ENCODE measurements at places on chromosomes 13 and 19.

DNA sequence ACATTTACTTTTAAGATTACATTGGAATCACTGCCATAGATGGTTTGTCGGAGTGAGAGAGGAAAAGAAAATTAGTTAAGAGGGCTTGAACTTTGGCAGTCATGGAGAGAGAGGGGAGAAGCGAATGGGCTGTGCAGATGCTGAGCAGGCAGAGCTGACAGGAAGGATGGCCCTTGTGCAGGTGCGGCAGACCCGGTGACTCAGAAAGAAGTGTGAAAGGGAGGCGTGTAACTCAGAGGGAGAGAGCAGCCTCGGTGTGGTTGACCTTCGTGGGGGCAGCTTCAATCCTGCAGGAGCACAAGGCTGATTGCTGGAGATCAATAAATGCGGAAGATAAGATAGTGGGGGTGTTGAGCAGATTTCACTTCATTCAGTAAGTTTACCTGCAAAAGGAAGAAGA, 76.9 kb downstream of the TNFSF13B start:
- DNase-seq = no peak

- no peak for DNase-seq
Measured at GRCh38 chr13:39232401-39232980, 194.2 kb downstream of the NHLRC3 start.

- no peak for DNase-seq
Measured at GRCh38 chr19:48149430-48149829, 20.7 kb downstream of the LIG1 start.

- no peak for DNase-seq
Measured at GRCh38 chr19:33098055-33098534, 17.1 kb downstream of the GPATCH1 start.

- peak; percentile 79 for DNase-seq
Measured at GRCh38 chr13:50509771-50510441, 333.6 kb downstream of the DLEU7 start.

GRCh38 chr13:60260440-60260839, 96.7 kb upstream of the DIAPH3 start:
- no peak for DNase-seq

GRCh38 chr19:55287361-55288079, 3.7 kb downstream of the BRSK1 start:
- no peak for DNase-seq

- DNase-seq = peak; percentile 60
Measured at GRCh38 chr19:16077984-16078758, 1.9 kb downstream of the TPM4 start.

DNA sequence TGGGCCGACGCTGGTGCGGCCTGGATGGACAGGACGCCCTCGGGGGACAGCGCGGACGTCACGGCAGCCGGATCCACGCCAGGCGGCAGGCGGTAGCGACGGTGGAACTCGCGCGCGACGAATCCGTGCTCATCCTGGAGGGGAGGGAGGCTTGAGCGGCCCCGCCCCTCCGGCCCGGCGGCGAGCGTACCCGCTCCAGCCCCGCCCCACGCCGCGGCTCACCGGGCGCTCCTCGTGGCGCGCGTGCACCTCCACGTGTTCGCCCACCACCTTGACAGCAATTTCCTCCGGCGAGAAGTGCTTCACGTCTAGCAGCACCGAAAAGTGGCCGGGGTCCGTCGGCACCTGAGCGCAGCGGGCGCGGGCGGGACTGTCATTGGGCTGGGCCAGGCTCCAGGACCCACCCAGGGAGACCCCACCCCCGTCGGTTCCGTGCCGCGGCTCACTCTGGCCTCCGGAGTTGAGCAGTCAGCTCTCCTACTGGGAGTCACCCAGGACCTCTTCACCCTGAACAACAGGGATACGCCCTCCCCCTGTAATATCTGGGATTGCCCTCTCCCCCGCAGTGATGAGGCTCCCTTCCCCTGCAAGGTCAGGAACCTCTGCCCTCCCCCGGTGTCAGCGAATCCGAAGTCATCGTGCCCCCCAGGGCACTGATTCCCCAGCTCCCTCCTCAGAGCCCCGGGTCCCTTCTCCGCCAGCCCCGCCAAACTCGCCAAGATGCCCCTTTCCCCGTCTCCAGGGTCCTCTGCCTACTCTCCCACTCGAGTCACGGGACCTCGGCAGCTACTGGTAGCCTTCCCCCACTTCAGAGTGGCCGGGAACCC, 1.1 kb downstream of the HSPB6 start:
- peak; percentile 51 for DNase-seq

DNA sequence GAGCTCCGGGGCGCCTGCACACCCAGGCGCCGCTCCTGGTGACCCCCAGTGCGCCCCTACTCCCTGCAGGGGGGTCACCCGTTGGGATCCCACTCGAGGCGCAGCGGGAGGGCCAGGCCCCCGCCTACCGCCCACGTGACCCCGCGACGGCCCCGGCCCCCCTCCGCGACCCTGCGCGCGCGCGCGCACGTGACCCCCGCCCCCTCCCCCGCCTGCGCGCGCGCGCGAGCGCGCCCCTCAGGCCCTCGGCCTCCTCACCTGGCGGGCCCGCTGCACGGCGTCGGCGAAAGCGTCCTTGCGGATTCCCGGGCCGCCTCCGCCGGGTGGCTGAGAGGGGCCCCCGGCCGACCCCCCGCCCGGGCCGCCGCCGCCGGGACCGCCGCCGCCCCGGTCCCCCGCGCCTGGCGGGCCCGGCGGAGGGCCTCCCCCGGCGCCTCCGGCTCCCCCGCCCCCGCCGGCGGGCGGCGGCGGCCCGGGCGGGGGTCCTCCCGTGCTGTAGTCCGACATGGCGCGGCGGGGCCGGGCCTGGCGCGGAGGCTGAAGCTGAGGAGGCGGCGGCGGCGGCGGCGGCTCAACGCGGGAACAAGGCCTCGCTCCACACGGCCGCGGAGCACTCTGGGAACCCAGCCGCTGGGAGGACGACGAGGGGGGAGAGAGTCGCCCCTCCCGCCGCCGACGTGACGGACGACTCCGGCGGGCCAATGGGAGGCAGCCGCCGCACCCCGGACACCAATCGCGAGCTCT, at the start of gene KHSRP:
KHSRP (minus strand) TSS at position 617 of the 744 bp plus-strand sequence; CDS start at position 507, 110 bp downstream.
- DNase-seq = no peak

DNA sequence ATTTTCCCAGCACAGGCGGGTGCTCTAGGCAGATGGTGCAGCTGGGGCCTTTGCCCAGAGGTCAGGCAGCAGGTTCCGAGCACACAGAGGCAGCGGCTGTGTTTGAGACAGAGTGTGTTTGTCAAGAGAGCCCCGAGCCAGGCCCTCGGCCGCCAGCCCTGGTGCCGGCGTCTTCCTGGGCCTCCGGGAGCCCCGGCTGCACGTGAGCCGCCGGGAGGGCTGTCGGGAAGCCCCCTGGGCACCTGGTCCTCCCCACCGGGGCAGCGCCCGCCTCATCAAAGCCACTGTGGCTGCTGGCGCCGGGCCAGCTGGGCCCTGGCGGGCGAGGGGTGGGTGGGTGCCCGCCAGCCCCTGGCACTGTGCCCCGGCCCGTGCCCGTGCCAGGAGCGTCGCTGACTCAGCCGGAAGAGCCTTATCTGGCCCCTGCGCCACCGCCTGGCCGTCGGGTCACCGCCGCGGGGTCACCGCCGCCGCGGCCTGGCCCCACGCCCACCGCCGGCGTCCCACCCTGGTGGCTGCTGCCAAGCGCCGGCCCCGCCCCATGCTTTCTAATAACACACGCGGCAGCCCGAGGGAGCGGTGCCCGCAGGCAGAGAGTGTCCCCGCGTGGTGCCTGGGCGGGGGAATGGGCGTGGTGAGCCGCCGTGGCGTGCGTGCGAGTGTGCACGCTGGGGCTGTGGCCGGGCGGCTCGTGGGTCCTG, 14.9 kb downstream of the ARID3A start:
- no peak for DNase-seq

- DNase-seq = no peak
Measured at GRCh38 chr19:35040826-35041547, 534 bp upstream of the HPN start.

DNA sequence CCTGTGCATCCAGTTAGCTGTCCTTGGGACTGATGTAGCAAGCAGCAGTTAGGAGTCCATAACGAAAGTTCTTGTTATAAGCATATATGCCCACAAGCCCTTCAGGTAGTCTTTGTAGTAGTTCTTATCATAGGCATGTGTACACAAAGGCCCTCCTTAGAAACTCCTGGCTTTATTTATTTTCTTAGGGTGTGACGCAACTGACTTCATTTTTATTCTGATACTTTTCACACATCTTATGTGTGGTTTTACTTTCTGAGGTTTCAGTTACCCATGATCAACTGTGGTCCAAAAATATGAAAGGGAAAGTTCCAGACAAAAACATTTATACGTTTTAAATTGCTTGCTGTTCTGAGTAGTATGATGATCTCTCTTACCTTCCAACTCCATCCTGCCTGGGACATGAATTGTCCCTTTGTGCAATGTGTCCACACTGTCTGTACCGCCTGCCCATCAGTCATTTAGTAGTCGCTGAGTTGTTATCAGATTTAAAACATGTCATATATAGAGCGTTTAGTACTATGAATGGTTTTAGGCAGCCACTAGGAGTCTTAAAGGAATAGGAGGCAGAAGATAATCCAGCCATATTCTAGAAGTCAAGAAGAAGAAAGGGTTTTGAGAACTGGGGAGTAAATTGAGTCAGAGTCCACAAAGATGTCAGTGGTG, 19.4 kb downstream of the GPC5 start:
- DNase-seq = no peak

DNA sequence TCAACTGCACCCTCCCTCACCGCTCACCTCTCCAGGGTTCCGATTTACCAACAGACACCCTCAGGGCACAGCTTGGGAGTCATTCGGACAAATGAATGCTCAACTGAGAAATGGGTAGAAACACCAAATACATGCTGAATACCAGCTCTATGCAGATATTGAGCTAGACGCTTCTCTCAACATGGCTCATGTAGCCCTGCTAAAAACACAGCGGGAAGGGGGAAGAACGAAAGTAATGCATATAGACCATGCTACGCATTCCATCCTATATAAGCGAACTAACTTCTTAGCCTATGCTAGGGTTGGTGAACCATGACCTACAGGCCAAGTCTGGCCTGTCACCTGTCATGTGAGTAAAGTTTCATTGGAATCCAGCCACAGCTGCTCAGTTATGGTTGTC, 304.0 kb downstream of the UQCRFS1 start:
- DNase-seq = no peak

- no peak for DNase-seq
Measured at GRCh38 chr19:776549-776948, 20.7 kb upstream of the PTBP1 start.

DNA sequence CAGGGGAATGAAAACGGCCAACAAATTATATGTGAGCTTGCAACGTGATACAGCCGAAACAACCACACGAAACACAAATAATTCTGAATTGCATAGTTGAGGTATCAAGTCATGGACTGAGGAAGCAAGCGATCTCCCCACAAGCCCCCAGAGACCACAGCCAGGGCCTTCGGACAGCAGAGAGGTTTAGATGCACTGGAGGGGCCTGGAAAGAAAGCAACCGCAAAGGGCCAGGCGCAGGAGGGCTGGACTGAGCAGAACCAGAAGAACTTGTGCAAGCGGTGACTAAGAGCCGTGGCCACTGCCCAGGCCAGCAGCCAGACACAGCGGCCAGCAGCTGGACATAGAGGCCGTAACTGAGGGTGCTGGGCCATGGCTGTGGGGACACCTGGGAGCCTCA, 131.4 kb downstream of the TNFRSF19 start:
- peak; percentile 91 for DNase-seq

DNA sequence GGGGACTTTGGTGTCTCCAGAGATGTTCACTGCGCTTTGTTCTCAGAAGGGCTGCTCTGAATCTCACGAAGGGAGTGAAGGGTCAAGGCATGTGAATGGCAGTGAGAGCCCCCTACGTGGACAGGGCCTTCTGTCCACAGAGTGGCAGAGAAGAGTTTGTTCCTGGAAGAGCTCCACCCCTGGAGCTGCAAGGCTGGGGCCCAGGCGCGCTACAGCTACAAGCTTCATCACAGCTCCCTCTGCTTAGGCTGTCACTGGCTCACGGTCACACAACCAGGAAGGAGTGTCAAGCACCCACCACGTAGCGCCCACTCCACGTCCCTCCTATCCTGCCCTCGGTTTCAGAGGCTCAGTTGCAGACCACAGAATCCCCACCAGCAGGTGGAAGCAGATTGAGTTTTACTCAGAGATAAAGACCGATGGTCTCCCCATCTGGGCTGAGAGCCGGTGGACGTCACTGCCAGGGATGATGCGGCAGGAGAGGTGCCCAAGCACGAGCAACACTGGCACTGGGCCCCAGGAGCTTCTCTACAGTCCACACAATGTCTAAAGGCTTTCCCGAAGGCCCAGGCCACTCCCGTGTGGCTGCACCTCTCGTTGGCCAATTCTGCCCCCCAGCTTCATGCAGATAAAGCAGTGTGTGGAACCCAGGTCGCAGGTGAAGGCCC, 23.0 kb upstream of the TFDP1 start:
- no peak for DNase-seq

- DNase-seq = no peak
Measured at GRCh38 chr13:28163587-28163986, 25.2 kb downstream of the PAN3 start.

- DNase-seq = no peak
Measured at GRCh38 chr19:52335768-52336116, 301 bp upstream of the ZNF610 start.

GRCh38 chr13:46571189-46571908, 18.4 kb downstream of the LRCH1 start:
- DNase-seq = peak; percentile 60

DNA sequence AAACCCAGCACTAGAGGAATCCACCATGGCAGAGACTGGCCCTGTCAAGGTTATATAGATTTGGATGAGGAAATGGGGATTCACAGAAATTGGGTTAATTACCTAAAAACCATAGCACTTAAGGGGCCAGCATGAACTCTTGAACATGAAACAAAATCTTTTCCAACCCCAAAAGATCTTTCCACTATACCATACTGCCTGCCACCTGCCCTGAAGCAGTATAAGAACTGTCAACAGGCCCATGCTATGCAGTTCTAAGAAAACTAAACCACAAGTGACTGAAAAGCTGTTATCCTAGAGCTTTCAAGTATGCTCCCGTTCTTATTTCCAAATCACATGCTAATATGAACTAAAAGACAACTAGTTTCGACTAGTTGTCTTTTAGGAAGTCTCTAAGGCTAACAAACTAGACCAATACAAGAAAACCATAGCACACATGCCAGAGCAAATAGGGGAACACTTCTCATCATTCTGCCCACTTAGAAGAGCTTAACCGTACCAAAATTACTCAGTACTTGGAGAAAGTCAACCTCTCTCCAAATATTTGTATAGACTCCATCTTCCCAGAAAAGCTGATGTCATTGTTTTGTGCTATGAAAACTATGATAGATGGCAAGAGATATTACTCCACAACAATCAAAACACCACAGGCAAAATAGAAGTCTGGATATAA, 27.5 kb downstream of the HSPH1 start:
- no peak for DNase-seq

GRCh38 chr13:100039740-100040139, 49.2 kb upstream of the PCCA start:
- DNase-seq = peak; percentile 22

- no peak for DNase-seq
Measured at GRCh38 chr13:45925151-45925550, 73.6 kb upstream of the SIAH3 start.

- no peak for DNase-seq
Measured at GRCh38 chr13:34085204-34085603, 267.3 kb downstream of the RFC3 start.

- peak; percentile 16 for DNase-seq
Measured at GRCh38 chr13:110134801-110135200, 172.2 kb downstream of the COL4A1 start.

GRCh38 chr13:50910485-50910805, 854 bp downstream of the RNASEH2B start:
- peak; percentile 44 for DNase-seq

- no peak for DNase-seq
Measured at GRCh38 chr13:30313311-30313710, 6.0 kb upstream of the KATNAL1 start.
